ENCODE measurements at places on chromosomes 1 and 21.

- no peak for DNase-seq
These were observed 129.1 kb upstream of the NGF start for GRCh38 chr1:115467196-115467595.

DNA sequence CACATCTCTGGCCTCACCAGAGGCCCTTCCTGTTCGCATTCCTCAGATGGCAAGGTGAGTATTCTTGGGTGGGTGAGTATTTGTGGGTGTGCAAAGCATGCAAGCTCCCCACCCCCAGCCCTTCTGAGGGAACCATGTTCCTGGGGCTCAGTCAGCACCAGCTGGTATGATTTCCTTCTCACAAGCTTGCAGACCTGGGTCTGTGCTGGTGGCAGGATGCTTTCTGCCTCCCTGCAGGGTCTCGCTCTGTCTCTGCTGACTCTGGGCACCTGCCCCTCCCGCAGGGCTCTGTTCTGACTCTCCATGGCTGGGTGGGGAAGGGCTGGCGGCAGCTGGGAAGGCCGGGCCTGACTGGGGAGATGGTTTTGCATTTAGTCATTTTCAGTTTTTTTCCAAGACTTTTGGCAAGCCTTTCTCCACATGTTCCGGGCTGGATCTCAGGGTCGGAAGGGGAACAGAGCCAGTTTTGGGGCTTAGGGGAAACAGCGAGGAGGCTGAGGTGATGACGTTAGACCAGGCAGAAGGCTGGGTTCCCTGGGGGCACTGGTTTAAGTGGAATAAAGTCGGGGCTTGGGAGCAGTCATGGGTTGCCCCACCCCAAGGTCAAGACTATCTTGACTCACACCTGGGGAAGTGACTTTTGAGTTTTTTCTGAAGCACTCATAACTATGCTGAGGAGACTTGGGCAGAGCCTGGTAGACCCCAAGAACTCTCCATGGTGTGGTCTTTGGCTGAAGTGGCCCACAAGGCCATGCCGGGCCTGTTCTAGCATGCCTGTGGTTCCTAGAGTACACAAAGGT is 6.2 kb downstream of the RASSF5 start:
- DNase-seq, result peak; percentile 89

DNA sequence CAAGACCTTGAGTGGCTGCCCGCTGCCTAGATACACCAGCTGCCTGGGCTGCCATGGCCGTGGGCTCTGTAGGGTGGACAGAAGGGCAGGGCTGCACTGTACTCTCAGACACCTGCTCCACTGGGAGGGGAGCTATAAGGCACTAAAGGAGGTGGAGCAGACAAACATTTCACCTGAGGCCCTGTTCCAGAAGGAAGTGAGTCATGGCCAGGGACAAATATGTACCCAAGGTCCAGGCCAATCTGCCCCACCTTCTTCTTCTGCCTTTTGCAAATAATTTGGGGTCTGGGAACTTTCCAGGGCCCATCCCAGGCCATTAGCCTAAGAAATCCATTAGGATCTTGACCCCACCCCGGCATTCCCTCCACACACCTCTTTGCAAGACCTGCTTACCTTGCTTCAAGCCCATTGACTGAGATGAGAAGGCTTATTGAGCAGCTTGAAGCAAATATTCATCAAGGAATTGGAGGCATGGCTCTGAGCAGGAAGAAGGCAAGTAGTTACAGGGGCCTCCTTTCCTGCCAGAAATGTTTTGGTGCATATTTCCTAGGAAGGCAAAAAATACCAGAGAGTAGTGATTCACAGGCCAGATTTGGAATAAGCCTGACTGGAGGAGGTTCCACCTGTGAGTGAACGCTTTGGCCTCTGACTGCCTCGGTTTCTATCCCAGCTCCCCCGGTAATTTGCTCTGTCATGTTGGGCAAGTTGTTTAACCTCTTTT is at the start of gene CAPN8:
CAPN8 (minus strand) TSS at position 110 of the 721 bp plus-strand sequence; CDS start at position 55, 55 bp downstream.
- DNase-seq, result no peak

DNA sequence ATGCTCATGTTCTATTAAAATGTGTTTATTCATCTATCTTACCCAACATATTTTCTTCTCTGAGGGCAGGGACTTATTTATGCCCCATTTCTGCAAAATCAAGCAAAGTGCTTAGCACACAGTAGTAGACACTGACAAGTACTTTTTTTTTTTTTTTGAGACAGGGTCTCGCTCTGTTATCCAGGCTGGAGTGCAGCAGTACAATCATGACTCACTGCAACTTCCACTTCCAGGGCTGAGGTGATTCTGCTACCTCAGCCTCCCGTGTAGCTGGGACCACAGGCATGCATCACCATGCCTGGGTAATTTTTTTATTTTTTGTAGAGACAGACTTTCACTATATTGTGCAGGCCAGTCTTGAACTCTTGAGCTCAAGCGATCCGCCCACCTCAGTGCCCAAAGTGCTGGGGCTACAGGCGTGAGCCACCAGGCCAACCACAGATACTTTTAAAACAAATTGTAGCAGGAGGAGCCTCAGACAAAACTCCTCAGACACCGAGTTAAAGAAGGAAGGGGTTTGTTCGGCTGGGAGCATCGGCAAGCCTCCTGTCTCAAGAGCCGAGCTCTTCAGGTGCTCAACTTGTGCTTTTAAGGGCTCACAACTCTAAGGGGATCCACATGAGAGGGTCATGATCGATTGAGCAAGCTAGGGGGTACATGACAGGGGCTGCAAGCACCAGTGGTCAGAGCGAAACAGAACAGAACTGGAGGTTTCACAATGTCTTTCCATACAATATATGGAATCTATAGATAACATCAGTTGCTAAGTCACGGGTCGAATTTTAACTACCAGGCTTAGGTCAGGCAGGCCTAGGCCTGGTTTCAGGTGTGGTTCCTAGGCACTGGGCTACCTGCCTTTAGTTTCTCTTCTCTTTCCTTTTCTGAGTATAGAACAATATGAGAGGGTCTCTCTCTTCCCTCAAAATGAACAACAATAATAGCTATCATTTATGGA is 5.7 kb upstream of the TMEM167B start:
- no peak for DNase-seq

DNA sequence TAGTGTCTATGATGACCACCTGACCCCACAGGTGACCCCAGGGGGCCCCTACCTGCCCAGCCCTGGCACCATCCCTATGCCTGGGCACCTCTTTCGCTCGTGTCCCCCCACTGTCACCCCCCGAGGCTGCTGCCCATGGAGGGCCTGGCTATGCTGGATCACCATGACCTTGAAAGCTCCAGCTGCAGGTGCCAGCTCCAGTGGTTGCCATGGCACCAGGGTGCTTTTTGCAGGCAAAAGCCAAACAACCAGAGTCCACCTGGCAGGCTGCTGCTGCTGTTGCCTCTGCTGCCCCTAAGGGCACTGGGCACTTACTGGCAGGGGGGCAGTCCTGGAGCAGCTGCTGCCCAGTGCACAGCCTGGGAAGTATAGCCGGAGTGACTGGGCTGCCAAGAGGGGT is 21.7 kb downstream of the ETNK2 start:
- peak; percentile 20 for DNase-seq

GRCh38 chr1:168623831-168624230 is 47.4 kb downstream of the XCL1 start:
- no peak for DNase-seq

DNA sequence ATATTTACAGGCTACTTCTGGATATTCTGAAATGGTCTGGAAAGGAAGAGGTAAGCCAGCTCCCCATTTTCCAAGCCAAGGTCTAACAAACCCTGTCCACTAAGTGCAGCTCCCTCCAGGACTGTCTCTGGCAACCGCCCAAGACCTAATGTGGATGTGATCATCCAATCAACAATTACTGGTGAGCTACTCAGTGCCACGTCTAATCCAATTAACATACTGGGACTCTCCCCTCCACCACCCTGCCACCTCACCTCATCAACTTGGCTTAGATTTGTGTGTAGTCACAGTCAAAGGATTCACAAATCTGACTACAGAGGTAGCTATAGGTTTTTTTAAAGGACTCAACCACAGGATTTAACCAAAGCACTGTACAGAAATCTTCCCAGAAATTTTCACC is 25.4 kb upstream of the S100A7 start:
- DNase-seq, result no peak

GRCh38 chr1:232142403-232143314 is 487.3 kb downstream of the SIPA1L2 start:
- DNase-seq, result peak; percentile 73

DNA sequence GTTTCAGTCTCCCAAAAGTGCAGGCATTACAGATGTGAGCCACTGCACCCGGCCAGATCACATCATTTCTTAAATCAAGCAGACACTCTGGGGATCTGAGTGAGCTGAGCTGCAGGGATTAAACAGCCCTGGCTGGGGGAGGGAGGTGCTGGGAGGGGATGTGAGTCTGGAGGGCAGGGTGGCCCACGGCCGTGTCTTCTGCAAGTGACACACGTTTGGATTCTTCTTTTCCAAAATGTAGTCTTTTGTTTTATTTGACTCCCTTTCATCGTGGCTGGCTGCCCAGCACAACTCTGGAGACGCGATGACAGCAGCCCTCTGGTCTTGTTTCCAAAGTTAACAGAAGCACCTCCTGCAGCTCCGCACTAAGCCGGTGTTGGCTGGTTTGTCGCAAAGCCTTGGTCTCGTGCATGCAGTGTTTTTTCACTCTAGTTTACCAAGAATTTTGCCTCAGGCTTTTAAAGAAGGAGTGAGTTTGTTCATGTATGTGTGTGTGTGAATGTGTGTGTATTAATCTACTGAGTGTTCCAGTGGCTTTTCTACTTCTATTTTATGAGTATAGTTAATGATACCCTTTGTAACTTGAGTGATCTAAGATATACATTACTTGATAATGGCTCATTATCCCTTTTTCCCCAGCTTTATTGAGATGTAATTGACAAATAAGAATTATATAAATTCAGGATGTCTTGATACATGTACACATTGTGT is 2.8 kb upstream of the KRTAP10-5 start:
- DNase-seq, result no peak

DNA sequence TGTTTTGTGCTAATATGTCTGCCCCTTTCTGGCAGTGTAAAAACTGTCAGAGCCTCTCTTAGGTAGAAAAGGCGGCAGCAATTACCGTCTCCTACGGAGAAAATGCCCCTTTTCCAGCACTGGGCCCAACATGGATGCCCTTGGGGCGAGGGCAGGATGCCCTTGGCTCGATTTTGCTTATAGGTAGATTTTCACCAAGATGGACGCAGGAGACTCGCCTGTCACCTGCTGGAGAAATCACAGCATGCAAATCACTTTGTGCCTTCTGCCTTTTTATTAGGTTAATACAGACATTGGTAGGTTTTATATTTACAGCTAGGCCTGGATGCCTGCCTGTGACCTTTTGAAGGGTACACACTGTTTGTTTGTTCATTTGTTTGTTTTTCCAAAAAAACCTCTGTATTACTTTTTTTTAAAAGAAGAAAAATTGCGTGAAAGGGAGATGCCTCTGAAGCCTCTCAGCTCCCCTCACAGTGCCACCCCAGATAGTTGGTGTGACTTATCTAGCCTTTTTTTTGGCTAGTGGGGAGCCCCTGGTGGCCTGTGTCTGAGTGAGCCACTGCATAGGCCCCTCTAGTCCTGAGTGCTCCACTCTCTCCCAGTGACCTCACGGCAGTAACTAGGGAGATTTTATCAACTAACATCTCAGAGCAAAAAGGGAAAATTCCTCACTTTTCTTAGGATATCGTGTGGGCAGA is 2.5 kb downstream of the ATP1B1 start:
- peak; percentile 28 for DNase-seq

DNA sequence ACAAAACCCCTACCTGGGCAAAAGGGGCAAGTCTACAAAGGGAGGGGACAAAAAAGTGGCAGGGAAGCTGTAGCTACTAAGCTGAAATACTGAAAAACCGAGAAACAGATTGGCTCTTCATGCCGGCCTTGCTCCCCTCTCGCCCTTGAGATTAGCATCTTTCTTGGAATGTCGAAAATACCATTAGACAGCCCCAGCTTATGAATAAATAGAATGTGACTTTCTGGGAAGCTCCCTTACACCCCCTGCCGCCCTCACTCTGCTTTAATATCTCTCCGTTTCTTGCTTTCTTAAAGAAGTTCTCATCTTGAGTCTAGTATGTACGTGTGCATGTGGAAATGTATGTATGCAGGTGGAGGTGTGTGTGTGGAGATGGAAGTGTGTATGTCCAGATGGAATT is 14.1 kb downstream of the TRAF3IP3 start:
- no peak for DNase-seq

- DNase-seq, result no peak
These were observed 91.2 kb downstream of the JAK1 start for GRCh38 chr1:64875101-64875500.

- DNase-seq, result no peak
These were observed at the start of gene C1orf94 for GRCh38 chr1:34176830-34177603. TSS of gene C1orf94 (plus strand) at chr1:34176907. CDS start at chr1:34177790, 883 bp downstream.

DNA sequence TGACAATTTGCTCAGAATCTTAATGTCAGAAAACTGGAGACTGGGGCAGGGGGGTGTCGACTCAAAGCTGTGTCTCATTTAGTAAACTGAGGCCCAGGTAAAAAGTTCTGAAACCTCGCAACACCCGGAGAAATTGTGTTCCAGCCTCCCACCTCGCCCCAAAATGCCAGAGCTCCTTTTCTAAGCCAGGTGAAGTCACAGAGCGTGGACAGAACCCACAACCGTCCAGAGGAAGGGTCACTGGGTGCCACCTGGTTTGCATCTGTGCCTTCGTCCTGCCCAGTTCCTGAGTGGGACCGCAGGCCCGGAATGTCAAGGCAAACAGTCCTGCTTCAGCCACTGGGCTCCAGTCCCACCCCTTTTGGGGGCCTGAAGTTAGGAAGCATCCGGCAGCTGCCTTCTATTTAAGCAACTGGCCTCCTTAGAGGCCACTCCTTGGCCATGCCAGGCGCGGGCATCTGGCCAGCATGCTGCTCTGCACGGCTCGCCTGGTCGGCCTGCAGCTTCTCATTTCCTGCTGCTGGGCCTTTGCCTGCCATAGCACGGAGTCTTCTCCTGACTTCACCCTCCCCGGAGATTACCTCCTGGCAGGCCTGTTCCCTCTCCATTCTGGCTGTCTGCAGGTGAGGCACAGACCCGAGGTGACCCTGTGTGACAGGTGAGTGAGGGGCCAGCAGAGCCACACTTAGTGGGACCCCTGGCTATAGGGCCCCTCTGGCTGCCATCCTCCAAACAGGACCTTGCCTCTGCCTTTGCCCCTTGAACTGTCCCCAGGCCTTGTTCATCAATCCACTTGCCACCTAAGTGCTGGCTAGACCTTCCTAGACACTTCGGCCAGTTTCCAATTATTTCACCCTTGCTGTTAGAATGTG is at the start of gene TAS1R1:
TAS1R1 (plus strand) TSS at position 401 of the 872 bp plus-strand sequence; CDS start at position 468, 67 bp downstream.
- DNase-seq, result no peak

GRCh38 chr1:32753532-32754316 is 51.2 kb upstream of the SYNC start:
- DNase-seq, result peak; percentile 97

GRCh38 chr1:152043870-152044269 is 7.1 kb upstream of the S100A11 start:
- DNase-seq, result no peak

- no peak for DNase-seq
These were observed 4.6 kb upstream of the OLIG2 start for GRCh38 chr21:33021150-33021549.

- DNase-seq, result no peak
These were observed 22.3 kb downstream of the ACTA1 start for GRCh38 chr1:229411434-229412055.

- DNase-seq, result no peak
These were observed 3.2 kb downstream of the JMJD4 start for GRCh38 chr1:227731696-227732585.

- DNase-seq, result peak; percentile 25
These were observed 1.2 kb downstream of the MTF2 start for GRCh38 chr1:93080179-93080823.

- no peak for DNase-seq
These were observed 95.4 kb downstream of the LACTBL1 start for GRCh38 chr1:22877112-22877915.

Data from urothelium cell line (cell line).